COLO829 (cell line): ENCODE measurements at places on chromosomes 3 and 15.

DNA sequence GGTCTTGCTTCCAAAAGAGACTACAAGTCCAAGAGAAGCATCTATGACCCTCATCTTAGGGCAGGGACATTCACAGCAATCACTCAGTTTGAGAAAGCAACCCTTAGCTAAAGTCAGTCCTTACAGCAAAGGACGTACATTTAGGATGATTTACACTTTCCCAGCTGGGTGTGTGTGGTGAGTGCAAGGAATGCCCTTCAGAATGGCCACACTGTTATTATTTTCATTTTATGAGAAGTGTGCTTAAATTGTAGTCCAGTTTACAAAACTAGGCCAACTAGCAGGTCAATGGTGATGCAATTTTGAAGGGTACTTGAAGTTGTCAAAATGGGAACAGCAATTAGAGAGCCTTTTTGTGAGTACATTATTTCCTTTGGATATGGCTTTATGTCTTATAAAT is 26.0 kb upstream of the CCK start:
- no peak for DNase-seq

GRCh38 chr3:25009665-25010064 is 418.4 kb upstream of the RARB start:
- DNase-seq, result no peak

- no peak for DNase-seq
Measured at GRCh38 chr3:115226844-115227445, 79.9 kb upstream of the ZBTB20 start.

GRCh38 chr3:34132069-34132692 is 333.8 kb downstream of the PDCD6IP start:
- DNase-seq, result no peak

- DNase-seq, result no peak
Measured at GRCh38 chr3:158663246-158663645, 9.2 kb downstream of the LXN start.

GRCh38 chr15:83380682-83381081 is 66.5 kb upstream of the SH3GL3 start:
- no peak for DNase-seq

GRCh38 chr3:121152573-121152972 is 244.6 kb downstream of the STXBP5L start:
- no peak for DNase-seq

GRCh38 chr3:23664459-23664858 is 141.3 kb upstream of the UBE2E1 start:
- DNase-seq, result no peak

GRCh38 chr15:83092309-83092976 is 15.0 kb upstream of the TM6SF1 start:
- no peak for DNase-seq

DNA sequence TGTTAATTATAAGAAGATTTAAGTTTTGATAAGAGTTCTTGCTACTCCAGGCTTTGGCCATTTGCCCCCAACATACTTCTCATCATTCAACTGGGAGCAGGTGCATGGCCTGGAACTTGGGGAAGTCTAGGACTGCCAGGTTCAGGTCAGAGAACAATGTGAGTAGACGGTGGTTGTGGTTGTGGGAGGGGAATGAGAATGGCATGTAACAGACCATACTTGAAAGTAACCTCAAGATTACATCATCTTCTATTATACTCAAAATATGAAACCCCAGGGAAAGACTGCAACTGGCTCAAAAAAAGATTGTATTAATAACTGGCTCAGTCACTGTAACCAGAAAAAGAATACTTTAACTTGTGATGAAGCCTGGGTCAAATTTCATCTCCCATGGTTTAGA is 364.9 kb upstream of the DPPA4 start:
- no peak for DNase-seq

- no peak for DNase-seq
Measured at GRCh38 chr15:92715758-92716157, 60.2 kb upstream of the FAM174B start.

GRCh38 chr3:38031022-38031994 is 1.9 kb upstream of the PLCD1 start:
- DNase-seq, result peak; percentile 42

- no peak for DNase-seq
Measured at GRCh38 chr3:42674146-42674545, 11.2 kb upstream of the KLHL40 start.

- DNase-seq, result no peak
Measured at GRCh38 chr3:49714728-49715550, 4.5 kb downstream of the AMIGO3 start.

- DNase-seq, result no peak
Measured at GRCh38 chr3:12462159-12462947, 21.9 kb upstream of the TSEN2 start.

DNA sequence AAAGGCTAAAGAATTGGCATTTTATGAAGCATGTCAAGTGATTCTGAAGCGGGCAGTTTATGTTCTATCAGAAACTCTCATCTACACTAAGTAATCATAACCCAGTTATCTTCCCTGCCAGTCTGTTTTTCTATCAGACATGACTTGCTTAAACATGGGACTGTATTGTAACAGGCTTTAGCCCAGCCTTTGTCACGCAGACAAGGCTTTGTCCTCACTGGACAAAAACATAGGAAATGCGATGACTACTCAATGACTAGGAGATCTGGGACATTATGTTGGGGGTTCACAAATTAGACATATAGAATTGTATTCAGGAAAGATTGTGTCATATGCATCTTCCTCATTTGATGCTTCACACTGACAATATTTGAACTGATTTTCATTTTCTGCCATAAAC is 115.5 kb downstream of the GADL1 start:
- no peak for DNase-seq

DNA sequence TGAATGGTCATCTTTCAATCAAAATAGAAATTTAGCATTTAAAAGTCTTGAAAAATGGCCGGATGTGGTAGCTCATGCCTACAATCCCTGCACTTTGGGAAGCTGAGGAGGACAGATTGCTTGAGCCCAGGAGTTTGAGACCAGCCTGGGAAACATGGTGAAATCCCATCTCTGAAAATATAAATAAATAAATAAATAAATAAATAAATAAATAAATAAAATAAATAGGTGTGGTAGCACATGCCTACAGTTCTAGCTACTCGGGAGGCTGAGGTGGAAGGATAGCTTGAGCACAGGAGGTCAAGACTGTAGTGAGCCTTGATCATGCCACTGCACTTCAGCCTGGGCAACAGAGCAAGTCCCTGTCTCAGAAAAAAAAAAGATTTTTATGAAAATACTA is 25.9 kb downstream of the SLC30A4 start:
- no peak for DNase-seq

DNA sequence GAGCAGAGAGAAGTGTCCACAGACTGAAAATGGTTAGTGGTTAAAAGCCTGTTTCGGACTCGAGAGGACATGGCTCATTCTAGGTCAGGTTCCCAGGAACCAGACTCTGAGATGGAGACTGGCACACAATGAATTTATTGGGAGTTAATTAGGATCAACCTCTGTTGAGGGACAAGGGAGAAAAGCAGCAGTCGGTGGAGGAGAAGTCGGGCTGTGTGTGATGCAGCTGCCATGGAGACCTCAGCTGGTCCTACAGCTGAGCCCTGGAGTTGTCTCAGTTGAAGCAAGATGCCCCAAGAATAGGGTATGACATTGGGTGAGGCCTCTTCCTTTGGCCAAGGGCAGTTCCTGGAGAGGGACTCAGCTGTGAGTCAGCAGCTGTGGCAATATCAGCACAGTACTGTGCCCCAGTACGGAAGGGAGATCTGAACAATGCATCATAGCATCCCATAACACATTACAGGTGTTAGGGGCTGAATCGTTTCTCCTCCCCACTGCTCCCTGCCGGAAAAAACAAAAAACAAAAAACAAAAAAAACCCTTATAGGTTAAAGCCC is 105.4 kb downstream of the ABHD5 start:
- no peak for DNase-seq

DNA sequence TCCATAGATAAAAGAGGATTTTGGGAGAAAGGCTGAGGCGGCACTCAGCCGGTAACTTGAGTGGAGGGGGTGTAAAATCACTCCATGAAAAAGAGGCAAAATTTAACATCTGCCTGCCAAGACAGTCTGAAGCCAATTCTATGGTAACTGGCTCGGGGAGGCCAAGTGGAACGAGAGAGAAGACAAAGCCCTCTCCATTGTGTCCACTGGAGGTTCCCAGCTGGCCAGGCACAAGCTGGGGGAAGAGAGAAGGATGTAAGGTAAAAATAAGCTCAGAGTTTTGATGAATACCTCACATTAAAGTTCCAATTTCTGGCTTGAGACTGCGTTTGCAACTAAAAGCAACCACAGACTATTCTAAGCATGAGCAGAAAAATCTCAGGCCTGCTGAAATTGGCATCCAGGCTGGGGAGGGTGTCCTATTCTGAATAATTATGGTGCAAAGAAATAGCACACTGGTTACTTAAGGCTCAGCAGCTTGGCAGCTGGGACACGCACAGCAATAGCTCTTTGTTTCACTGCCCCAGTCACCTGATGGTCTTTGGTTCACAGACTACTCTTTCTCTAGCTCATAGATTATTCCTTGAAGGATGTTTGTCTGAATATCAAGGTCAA is 48.8 kb downstream of the CHRD start:
- peak; percentile 89 for DNase-seq

- DNase-seq, result no peak
Measured at GRCh38 chr3:88773766-88774165, 333.7 kb upstream of the EPHA3 start.

DNA sequence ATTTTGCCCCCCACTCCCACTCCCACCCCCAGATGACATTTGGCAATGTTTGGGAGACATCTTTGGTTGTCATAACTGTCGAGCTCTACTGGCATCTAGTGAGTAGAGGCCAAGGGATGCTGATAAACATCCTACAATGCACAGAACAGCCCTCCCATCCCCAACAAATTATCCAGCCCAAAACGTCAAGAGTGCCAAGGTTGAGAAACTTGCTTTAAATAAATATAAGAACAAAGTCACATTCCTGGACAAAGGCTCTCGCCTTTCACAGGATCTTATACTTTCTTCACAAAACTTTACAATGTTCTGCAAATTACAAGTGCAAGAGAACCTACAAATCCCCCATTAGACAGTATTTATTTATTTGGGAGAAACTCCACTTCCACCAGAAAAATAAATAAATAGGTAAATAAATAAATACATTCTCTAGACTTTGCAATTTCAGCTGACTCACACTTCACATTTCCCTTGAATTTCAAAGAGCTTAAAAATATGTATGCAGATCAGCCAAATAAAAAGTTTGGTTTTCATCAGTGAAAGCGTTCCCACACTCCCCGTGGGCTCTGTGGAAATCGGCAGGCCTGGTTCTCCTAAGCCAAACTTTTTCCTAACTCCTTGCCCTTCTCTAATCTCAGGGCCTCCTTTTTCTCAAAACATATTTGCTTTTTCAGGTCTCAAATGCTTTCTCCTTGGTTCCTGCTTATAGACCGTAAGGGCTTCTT is 12.7 kb upstream of the CPA3 start:
- DNase-seq, result no peak

GRCh38 chr3:101319531-101319930 is 844 bp downstream of the IMPG2 start:
- no peak for DNase-seq

- DNase-seq, result no peak
Measured at GRCh38 chr15:96457841-96458240, 127.3 kb downstream of the NR2F2 start.

GRCh38 chr3:17354341-17354740 is 388.1 kb downstream of the TBC1D5 start:
- no peak for DNase-seq

DNA sequence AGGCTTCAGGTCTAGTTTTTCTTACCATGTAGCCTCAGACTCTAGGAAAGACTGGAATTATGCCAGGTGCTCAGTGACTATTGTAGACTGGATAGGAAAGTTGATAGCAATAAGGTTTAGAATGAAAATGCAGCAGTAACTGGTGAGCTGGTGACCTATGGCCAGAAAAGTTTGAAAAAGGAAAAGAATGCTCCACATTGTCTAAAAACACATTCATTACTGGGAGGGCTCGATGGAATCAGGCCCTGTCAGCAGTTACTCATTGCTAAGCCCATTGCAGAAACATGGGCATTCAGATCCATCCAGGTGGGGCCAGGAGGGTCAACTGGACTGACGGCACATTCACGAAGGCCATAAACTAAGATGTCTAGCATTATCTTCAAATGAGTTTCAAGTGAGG is 8.7 kb upstream of the MBNL1 start:
- DNase-seq, result no peak

DNA sequence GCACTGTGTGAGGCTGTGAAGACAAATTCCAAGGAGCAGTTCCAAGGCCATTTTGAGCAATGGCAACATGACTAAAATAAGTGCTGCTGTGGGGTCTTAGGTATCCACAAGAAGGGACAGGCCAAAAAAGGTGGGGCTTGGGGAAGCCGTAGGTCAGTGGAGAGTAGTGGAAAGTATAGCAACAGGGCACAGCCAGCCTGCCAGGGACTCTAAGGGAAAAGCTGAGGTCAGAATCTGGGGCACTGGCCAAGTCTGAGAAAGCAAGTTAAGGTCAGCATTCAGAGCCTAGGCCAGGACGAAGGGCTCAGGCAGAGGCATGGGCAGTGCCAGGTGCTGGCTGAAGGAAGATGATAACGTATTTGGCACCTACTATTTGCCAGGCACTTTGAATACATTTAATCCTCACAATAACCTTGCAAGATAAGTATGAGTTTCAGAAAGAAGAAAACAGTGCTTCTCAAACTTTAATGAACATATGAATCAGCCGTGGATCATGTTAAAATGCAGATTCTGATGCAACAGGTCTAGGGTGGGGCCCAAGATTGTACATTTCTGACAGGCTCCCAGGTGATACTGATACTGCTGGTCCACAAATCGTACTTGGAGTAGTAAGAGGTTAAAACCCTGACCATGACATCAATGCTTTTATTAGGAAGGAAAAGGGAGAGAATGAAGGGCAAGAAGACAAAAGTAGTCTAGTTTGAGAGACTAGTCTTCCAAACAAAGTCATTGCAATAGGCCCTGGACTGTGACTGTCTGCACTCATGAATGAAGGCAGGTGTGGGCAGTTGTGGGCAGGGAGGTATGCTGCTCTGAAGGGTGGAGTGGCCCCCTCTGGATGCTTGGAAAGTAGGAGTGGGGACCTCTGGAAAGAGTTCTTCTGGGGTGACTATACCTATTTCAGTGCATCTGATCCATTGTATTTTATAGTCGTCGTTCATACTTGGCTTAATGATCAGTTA is 106.3 kb upstream of the ANKRD28 start:
- DNase-seq, result no peak

DNA sequence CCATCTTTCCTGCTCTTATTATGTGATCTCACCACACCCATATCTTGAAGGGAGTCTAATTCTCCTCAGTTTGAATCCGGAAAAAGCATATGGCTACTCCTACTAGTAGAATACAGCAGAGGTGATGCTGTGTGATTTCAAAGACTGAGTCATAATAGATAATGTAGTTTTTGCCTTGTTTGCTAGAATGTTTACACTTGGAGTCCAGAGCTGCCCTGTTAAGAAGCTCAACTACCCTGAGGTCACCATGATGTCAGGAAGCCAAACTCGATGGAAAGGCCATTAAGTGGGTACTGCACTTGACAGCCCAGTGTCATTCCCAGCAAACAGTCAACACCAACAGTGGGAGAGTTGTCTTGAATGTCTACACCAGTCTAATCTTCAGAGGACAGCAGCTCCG is 56.9 kb downstream of the CD200R1L start:
- DNase-seq, result no peak
